ENCODE measurements at places on chromosomes 1 and 21.

- peak; percentile 99 for DNase-seq
Measured at GRCh38 chr1:211578640-211579439, at the start of gene SLC30A1. SLC30A1 (minus strand) TSS chr1:211579161; CDS start chr1:211578612, 549 bp downstream.

DNA sequence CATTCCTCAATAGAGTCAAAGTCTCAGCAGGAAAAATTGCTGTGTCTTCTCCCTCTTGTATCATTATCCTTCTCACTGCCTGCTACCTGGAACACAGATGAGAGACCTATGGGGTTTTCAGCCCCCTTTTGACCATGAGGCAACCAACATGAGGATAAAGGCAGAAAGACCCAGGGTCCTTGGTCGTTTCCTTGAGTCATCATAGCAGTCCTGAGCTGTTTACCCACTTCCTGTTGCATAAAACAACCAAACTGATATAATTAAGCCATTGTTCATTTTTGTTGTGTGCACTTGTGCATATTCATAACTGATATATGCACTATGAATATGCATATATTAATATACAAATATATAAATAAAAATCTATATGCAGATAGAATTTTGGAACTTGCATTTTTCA, 188.3 kb upstream of the MAP1LC3C start:
- DNase-seq = no peak

DNA sequence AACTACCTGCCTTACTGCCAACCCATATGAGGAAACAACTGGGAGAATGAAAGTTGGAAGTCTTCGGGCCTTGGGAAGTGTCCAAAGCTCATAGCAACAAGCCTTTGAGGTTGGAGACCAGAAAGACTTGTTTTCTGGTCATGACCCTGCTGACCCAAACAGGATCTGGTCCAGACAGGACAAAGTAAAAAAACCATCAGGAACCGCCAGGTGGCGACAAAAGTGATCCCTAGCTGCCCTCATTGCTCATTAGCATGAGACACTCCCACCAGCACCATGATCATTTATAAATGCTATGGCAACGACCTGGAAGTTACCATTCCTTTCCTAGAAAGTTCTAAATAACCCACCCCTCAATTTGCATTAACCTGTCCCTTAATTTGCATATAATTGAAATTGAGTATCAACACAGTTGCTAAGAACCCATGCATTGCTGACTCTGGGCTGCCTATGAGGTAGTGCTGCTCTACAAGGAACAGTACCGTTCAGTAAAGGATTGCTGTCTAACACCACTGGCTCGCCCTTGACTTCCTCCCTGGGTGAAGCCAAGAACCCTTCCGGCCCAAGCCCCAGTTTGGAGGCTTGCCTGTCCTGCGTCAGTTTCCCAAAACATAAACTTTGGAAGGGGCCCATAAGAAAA, 89.0 kb downstream of the URB2 start:
- peak; percentile 30 for DNase-seq

- DNase-seq = no peak
Measured at GRCh38 chr1:182101415-182102042, 40.0 kb upstream of the ZNF648 start.

DNA sequence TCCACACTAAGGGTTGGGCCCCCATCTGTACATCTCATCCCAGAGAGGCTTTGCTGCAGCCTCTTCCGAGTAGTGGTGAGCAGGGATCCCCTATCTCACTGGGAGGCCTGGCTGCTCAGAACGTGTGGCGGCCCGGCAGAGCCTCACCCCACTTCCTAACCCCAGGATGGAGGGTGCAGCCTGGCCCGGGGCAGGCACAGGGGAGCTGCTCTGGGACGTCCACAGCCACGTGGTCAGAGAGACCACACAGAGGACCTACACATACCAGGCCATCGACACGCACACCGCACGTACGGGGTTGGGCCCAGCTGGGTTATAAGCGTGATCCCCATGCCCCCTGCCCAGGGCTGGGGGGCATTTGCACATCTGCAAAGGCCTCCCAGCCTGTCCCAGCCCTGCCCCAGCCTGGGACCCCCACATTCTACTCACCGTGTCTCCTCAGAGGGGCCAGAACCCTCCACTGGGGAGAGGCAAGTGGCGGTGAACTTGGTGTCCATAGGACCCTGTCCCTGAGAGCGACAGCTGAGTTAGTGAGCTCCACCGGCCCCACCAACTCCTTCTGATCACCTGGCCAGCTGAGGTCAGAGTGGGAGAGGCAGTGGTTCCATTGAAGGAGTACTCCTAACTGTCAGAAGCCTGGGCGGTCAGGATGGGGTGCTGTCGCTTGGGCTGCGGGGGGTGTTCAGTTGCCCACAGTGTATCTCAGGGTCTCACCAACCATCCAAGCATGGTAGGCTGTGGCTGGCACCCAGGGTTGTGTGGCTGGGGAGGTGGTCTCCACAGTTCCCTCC, 41.2 kb downstream of the TRIM11 start:
- no peak for DNase-seq

Data from activated T-cell treated with anti-CD3 and anti-CD28 coated beads, Interleukin-2, amount 50 U/mL, for 1 hour (primary cell).